Tongue (tissue), 3 donors: ENCODE measurements at places on chromosomes 7 and 10.

DNA sequence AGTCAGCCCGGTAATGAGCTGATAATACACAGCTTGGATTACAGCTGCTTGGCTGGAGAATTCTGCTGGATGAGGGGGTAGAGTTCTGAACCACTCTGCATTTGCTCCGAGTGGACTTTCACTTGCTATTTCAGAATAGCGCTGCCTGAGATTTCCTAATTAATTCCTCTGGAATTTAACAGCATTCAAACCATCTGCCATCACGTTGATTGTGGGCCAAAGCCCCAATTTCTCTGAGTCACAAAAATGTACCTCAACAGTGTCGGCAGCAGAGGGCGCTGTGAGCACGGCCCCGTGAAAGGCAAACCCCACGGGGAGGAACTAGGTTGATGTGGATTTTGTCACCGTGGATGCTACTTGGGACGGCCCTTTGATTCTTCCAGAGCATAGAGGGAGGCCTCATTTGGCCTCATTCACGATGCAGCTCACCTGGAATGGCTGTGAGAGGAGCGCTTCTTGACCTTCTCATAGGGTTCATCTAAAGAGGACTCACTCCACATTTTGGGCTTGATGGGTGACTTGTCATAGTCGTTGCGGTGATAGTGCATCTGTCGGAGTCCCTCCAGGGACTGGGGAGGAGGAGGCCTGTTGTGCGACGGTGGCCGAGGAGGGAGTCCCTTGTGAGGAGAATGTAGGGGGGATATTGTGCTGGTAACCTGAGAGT, 73.3 kb downstream of the PRPF18 start:
- peak; percentile 90 for DNase-seq

GRCh38 chr10:103154521-103155299, 38.4 kb downstream of the NT5C2 start:
- DNase-seq, result peak; percentile 54

GRCh38 chr10:22805304-22805703, 90.9 kb upstream of the PIP4K2A start:
- DNase-seq, result peak; percentile 57

GRCh38 chr7:51847461-51848134, 531.0 kb upstream of the COBL start:
- peak; percentile 0 for DNase-seq

GRCh38 chr7:10860516-10860915, 113.2 kb upstream of the PHF14 start:
- DNase-seq, result no peak

DNA sequence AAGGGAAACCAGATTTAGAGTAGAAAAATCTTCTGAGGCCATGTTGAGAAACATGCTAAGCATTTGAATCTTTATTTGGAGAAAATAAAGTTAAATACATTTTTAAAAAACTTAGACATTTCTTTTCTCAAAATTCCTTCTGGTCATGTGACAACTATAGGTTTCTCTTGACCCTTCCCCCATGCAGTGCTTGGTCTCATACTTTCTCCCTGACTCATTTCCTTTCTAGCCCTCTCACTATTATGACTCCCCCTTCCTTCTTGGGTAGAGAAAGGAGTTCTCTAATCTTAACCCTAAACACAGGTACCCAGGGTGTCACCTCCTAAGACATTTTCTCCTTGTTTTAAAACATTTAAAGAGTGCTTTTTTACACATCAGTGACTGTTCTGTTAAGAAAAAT, 179.5 kb upstream of the TMEM106B start:
- DNase-seq, result no peak

GRCh38 chr7:33886149-33886623, 19.2 kb upstream of the BMPER start:
- no peak for DNase-seq

DNA sequence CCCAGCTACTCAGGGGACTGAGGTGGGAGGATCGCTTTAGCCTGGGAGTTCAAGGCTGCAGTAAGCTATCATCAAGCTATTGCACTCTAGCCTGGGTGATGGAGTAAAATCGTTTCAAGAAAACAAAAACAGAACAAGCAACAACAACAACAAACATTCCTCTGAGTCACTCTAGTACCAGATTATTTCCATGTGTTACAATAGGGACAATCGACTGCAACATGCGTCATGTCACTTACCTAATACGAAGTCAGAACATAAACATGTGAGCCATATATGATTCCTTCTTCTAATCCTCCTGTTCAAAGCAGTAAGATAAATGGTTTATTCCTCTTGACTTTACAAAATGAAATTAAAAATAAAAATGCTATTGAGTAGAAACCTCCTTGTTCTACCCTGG, 57.3 kb downstream of the ZNF438 start:
- no peak for DNase-seq

GRCh38 chr10:1422275-1422674, 315.1 kb downstream of the ADARB2 start:
- DNase-seq, result no peak

DNA sequence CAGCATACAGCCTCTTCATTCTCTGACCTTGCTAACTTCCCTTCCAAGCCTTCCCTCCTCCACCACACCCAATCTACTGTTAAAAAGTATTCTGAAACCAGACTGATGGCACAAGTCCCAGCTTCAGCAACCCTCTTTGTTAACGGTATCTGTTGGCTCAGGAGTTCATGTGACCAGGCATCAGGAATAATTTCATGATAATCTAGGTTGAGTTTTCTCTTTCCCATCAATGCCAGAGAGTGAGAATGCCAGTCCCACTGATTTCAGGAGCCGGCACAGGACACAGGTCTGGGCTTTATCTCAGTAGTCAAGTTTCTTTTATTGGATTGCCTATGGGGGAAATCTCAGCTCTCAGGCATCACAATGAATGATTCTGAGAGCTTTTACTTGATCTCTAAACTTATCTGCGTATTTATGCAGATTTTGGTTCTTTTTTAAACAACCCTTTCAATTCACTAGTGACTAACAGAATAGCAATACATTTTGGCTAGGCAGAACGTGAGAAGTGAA, 231.0 kb upstream of the LYZL1 start:
- peak; percentile 30 for DNase-seq

GRCh38 chr7:150799156-150799555, 1.0 kb downstream of the TMEM176B start:
- no peak for DNase-seq

GRCh38 chr10:3782146-3782450, 2.9 kb downstream of the KLF6 start:
- peak; percentile 73 for DNase-seq
